ENCODE measurements at places on chromosomes 5 and 9.

DNA sequence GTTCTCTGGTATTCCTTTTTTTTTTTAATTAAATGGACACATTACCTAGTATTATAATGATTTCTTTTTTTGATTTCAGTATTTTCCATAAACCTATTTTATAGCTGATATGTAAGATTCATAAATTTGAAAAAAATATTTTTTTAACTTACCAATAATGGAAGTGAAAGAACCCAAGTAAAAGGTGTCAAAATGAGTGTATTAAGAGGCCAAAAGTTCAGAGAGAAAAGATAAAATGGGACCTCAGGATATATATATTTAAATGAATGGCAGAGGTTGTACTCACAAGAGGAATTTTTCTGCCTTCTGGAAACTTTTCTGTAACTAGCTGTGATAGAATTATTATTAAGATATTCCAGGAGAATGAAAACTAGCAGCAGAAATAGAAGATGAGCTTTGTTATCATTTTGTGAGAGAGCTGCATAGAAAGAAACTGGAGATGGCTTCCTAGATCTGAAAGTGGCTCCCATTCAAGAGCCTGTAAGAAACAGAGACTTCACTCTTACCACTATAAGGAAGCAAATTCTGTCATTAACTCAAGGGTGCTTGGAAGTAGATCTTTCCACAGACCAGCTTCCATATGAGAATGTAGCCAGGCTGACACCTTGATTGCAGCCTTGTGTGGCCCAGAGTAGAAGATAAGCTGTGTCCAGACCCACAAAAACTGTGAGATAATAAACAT, 91.7 kb downstream of the MRPS30 start:
- DNase-seq: no peak

- no peak for DNase-seq
Measured at GRCh38 chr5:89425062-89425461, 542.1 kb upstream of the MEF2C start.

- no peak for DNase-seq
Measured at GRCh38 chr5:60195083-60195482, 301.6 kb upstream of the PDE4D start.

GRCh38 chr9:77800924-77801551, 152.9 kb upstream of the GNA14 start:
- DNase-seq: no peak

GRCh38 chr5:148887123-148887881, 60.9 kb downstream of the ADRB2 start:
- DNase-seq: no peak

DNA sequence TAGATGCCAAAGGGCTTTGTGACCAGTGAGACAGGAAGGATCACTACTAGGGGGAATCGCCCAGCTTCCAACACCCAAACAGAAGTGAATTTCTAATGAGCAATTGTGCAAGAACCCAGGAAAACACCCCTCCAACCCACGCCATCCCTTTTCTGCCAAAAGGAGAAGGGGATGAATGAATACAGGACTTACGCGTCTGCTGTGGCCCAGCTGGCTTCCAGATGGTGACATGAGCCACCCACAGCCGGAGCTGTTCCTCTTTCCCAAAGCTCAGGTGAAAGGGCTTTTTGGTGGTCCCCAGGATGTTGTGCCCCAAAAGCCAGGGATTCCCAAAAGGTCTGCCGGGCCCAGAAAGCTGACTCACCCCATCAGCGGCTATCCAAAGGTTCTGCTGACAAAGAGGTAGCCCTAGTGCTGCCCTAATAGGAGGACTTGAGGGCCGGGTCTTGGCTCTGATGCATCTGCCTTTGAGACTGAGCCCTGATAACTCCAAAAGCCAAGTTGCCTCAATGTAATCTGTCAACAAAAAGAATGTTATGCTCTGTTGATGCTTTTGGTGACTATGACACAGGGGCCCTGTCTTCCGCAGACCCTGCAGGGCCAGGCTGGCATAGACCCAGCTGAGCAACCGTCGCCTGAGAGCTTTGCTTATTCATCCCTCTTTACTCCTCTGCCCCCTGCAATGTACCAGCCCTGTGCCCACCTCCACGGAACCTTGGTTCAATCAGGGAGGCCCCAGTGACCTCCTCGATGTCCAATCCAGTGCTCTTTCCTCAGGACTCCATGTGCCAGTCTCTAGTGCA, 14.5 kb downstream of the GSN start:
- no peak for DNase-seq

DNA sequence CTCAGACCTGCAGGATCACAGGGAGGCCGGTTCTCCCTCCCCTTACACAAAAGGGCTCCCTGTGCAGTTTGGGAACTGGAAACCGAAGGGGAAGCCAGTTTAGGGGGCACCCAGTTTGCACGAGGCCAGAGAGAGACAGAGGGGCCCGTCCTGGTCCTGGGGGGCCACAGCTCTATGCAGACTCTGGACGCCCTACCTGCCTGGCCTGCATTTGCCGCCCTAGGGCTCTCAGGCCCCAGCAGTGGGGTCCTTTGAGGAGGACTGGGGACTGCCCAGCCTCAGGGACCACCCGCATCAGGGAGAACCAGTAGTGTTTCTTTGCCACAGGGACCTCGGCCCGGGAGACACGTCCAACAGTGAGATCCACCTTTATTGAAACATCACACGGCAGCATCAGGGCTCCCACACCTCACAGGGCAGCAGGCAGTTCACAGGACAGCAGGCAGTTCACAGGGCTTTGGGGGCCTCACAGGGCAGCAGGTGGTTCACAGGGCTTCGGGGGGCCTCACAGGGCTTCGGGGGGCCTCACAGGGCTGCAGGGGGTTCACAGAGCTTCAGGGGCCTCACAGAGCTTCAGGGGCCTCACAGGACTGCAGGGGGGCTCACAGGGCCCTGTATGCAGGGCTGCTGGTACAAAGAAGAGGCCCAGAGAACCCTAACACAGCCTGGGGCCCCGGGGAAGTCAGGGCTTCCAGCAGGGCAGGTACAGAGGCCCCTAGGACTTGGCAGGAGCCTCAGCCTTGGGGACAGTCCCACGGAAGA, 648 bp upstream of the NSMF start:
- DNase-seq: no peak

DNA sequence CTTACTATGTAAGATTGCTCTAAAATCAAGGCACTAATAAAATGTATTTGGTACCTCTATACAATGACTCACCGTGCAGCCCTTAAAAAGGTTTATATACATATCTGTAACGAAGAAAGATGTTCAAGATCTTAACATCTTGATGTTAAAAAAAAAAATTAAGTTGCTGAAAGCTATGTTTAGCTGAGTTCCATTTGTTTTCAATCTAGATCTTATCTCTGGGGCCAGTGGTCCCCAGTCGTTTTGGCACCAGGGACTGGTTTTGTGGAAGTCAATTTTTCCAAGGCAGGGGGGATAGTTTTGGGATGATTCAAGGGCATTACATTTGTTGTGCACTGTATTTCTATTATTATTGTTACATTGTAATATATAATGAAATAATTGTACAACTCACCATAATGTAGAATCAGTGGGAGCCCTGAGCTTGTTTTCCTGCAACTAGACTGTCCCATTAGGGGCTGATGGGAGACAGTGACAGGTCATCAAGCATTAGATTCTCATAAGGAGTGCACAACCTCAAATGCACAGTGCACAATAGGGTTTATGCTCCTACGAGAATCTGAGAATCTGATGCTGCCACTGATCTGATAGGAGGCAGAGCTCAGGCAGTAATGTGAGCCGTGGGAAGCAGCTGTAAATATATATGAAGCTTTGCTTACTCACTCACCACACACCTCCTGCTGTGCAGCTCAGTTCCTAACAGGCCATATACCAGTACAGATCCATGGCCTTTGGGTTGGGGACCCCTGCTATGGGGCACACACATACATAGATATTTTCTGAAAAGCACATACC, 27.6 kb upstream of the TSLP start:
- DNase-seq: no peak

- DNase-seq: no peak
Measured at GRCh38 chr5:179478624-179479023, 71.7 kb upstream of the RUFY1 start.

GRCh38 chr5:172110921-172111851, 76.8 kb downstream of the STK10 start:
- peak; percentile 1 for DNase-seq

- DNase-seq: peak; percentile 19
Measured at GRCh38 chr5:76818844-76819831, at the start of gene F2RL1. Gene F2RL1, plus strand, starts transcription at chr5:76819030. Its CDS starts 153 bp downstream, at chr5:76819183.

- no peak for DNase-seq
Measured at GRCh38 chr5:63822614-63823013, 139.6 kb downstream of the HTR1A start.

- no peak for DNase-seq
Measured at GRCh38 chr5:105816961-105817360, 1853.8 kb downstream of the EFNA5 start.

GRCh38 chr5:54146390-54146789, 164.0 kb downstream of the ARL15 start:
- no peak for DNase-seq

DNA sequence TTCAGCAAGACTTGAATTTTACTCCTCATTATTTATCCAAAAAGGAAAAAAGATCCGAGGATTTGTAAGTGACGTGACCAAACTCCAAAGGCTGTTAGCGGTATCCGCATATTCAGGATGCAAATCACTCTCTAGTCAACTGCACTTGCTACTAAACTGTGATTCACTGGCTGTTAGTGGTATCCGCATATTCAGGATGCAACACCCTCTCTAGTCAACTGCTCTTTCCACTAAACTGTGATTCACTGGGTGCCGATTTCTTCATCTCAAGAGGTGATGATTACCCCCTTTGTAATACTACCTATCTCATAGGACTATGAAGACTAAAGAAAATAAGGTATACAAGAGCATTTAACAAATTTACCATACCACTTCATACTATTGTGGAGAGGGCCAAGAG, 5.7 kb downstream of the MAPKAP1 start:
- no peak for DNase-seq

- DNase-seq: no peak
Measured at GRCh38 chr9:3863111-3863528, 337.3 kb upstream of the RFX3 start.

DNA sequence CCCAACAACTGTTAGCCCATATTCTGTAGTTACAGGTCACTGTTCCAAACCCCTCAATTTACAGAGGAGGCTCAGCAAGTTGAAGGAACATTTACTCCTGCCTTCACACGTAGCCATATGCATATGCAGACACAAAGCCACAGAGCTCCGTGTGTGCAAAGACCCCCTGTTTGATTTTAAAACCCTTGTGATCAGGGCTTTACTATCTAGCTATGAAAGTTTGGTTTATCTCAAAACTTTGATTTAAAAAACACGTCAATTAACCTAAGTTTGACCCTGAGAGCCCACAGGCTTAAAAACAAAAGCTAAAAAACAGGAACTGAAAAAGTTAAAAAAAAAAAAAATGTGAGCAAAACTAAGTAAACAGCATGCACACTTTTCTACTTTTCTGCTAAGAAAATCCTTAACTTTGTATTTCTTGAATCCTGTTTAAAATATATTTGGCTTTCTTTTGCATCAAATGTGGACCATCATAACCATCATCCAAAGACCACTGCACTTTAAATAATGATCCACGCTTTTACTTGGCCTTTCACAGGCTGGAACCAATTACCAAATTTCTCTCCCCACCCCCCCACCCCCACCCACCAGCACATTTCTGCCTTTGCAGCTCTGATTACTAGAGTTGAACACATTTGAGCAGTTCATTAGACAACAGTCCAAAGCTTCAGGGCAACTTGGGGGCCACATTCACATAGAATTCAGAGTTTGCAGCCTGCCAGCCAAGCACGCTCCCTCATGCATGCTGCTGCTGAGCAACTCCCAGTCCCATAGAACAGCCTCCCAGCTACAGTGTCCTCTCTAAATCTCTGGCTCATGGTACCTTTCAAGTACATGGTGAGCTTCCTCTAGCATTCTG, 128.8 kb upstream of the MAP3K1 start:
- DNase-seq: no peak

DNA sequence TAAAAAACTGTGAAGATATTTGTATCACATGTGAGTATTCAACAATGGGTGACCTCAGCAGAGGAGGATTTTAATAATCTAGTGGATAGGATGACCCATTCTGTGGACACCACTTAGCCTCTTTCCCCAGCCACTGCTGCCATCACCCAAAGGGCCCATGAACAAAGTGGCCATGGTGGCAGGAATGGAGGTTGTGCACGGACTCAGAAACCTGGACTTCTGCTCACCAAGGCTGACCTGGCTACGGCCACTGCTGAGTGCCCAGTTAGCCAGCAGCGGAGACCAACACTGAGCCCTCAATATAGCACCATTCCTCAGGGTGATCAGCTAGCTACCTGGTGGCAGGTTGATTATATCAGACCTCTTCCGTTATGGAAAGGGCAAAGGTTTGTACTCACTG, 1410.4 kb upstream of the CDH9 start:
- DNase-seq: no peak

- DNase-seq: no peak
Measured at GRCh38 chr9:15400281-15400941, 22.3 kb upstream of the SNAPC3 start.

- no peak for DNase-seq
Measured at GRCh38 chr9:27545471-27545870, 15.9 kb upstream of the MOB3B start.

DNA sequence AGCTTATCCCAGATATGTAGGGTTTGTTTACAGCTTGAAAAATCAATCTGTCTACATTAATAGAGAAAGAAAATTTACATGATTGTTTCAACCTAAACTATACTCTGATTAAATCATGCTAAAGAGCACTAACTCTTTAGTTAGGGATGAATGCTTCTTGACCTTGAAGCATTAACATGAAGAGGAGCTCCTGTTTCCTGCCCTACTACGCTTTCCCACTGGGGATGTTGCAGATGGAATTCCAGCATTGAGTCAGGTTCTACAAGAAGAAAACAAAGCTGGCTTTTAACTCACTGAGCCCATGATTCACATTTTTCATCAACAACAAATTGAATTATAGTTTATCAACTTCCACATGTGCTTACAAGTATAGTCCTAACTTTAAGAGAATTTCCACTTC, 471.3 kb downstream of the TMEM232 start:
- DNase-seq: no peak

- DNase-seq: no peak
Measured at GRCh38 chr5:138594305-138595058, 19.3 kb upstream of the HSPA9 start.

DNA sequence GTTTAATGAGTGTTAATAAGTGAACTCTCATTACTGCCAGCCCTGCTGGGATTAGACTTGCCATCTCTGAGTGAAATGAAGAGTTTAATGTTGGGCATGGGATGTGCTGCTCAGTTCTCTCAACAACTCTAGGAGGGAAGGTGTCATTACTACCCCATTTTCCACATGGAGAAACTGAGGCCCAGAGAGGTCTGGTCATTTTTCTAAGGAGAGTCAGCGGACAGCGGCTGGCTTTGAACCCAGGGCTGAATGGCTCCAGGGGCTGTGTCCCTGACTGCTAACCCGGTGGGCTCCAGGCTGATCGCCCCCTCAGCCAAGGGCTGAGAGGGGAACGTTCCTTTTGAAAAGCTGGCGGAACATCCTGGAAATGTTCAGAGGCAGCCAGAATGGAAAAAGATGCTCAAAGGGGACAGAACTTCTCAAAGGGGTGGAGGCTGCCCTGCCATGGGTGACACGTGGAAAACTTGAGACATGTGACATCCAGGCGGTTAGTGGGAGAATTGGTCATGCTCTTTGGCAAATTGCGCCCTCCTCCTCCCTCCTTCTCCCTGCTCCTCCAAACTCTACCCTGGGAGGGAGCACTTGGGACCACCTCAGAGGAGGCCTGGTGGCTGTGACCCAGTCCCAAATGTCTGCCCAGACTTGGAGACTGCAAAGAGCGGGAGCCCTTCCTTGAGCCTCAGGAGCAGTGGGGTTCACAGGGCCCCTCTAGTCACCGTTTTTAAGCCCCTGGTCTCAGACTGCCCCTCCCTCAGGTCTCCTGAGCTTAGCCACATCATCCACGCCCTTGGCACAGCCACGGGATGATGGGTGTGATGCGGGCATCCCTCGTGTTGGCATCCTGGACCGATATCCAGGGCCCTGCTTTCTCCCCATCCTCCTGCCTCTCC, 28.7 kb downstream of the DNM1 start:
- DNase-seq: no peak

All from NCI-H1436 treated with DMSO at 0.1 percent for 48 hours (cell line).